HCT116 (cell line): ENCODE measurements at places on chromosomes 13 and 19. TPM values are rescaled to one million over a fixed set of nuclear protein-coding genes. Genes with fewer than 3 reads are reported as not detected.
A peak's percentile ranks its signal among the peaks of the same experiment; 100 is the strongest.

The CEACAM3 gene
- not detected for total RNA-seq

The ISYNA1 gene
- 365 TPM for total RNA-seq

The PTGER1 gene
- 1.1 TPM for total RNA-seq

The ELANE gene
- not detected for total RNA-seq

The ACER1 gene
- total RNA-seq: not detected

The ZNF611 gene
- 12.2 TPM for total RNA-seq

The ZNF44 gene
- 3.6 TPM for total RNA-seq

The ZIC2 gene
- 44.4 TPM for total RNA-seq

The ZNF181 gene
- 4.0 TPM for total RNA-seq

The SBNO2 gene
- total RNA-seq: 66.4 TPM

The ATP4B gene
- total RNA-seq: not detected

GRCh38 chr19:46946611-46947238 lies 72.9 kb upstream of the NPAS1 start:
- no peak for DNase-seq

DNA sequence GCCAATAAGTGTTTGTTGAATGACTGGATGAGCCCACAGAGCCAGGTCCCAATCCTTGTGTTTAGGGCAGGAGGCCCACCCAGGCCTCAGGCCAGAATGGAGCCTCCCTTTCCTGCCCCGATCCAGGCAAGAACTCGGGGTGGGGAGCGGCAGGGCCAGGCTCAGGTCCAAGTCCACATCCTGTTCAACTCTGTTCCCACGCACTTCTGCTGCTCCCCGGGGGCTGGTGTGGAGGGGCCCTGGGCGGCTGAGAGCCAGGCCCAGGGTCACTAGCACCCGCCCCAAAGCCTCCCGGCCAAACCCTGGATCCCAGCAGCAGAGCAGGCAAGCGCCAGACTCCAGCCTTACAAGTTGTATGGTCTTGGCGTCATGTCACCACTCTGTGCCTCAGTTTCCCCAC lies 8.0 kb downstream of the ANGPTL8 start:
- DNase-seq: no peak

DNA sequence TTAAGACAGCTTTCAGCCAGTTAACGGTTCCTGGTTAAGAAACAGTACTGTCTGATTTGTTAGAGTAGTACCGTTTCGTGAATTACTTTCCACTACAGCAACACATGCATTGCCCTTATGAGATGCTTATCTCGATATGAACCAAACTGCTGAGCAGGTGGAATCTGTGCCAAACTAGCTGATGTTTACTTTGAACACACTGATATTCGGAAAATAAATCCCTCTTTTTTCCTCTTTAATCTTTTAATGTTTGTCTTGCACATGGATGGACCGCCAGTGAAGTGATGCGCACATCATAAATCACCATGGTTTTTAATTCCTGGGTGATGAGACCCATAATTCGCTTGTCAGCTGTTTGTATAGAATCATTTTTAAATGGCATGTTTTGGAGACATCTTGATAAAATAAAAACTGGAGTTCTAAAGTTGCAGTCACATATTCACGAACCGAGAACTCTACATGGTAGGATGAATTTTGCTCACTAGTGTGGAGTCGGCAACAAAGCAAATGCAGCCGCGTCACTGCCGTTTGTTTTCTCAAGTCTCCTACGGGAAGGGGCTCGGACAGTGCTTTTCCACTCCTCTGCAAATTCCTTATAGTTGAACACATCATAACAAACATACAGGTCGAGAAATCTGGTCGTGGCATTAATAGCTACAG lies 1.1 kb downstream of the GJA3 start:
- no peak for DNase-seq

DNA sequence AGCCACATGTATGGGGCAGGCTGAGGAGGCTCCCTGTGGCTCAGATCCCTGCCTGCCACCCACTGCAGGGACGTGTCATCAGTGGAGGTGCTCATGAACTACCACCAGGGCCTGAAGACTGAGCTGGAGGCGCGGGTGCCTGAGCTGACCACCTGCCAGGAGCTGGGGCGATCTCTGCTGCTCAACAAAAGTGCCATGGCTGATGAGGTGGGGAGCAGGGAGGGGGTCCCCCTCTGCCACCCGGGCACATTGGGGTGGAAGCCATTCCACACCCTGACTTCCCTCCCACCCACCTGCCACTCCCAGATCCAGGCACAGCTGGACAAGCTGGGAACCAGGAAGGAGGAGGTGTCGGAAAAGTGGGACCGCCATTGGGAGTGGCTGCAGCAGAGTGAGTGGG lies 11.3 kb upstream of the SHKBP1 start:
- no peak for DNase-seq

- no peak for DNase-seq
Measured at GRCh38 chr19:56660381-56661107, 11.0 kb downstream of the ZNF835 start.

DNA sequence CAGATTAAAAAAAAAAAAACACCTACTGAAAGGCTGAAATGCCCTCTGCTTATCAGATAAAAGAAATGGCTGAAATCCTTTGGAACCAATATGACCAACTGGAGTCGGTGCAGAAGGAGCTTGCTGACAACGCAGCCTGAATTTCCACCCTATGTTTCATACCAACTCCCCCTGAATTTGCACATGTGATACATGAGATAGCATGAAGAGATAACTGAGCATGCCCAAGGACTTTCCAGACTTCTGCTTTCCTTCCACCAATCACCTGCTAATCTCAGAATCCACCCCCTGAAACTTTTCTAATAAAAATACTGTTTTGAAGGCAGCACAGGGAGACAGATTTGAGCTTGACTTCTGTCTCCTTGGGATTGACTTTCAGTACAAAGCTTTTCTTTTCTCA lies 32.2 kb upstream of the WDFY2 start:
- no peak for DNase-seq

DNA sequence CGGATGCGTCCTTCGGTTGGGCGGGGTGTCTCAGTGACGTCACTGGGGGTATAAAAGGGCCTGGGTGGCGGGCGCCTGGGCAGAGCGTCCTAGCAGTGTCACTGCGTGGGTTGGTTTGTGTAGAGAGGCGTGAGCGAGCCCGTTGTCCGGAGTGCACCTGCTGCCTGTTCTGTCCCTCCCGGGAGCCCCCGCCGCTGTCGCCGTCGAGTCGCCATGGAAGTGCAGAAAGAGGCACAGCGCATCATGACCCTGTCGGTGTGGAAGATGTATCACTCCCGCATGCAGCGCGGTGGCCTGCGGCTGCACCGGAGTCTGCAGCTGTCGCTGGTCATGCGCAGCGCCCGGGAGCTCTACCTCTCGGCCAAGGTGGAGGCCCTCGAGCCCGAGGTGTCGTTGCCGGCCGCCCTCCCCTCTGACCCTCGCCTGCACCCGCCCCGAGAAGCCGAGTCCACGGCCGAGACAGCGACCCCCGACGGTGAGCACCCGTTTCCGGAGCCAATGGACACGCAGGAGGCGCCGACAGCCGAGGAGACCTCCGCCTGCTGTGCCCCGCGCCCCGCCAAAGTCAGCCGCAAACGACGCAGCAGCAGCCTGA lies 2.9 kb downstream of the IER2 start:
- DNase-seq: peak; percentile 93

DNA sequence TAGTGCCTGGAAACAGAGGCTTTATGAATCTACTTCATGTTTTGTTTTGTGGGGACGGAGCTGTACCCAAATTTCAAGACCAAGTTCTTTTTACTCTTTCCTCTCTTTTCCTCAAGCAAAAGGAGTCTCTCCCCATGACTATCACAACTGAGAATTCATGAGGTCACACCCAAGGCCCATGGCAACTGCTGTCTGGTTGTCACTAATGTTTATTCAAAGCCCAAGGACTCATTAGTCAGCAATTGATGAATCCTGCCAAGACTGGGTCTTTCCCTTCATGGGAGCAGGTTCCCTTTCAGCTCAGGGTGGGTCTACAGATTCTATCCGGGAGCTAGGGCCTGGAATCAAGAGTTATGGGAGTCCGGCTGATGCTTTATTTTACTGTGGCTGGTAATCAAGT lies 441.5 kb upstream of the PCDH20 start:
- DNase-seq: no peak

GRCh38 chr13:98813993-98814392 lies 61.5 kb upstream of the SLC15A1 start:
- DNase-seq: no peak

GRCh38 chr13:43822969-43823368 lies 36.2 kb upstream of the ENOX1 start:
- DNase-seq: no peak

GRCh38 chr19:1401138-1401888 lies at the start of gene GAMT:
Gene GAMT, minus strand, starts transcription at chr19:1401542. Its CDS starts 66 bp downstream, at chr19:1401476.
- DNase-seq: no peak

GRCh38 chr19:38429055-38429810 lies 3.2 kb upstream of the RASGRP4 start:
- no peak for DNase-seq

GRCh38 chr13:44649104-44649428 lies 72.9 kb upstream of the TSC22D1 start:
- DNase-seq: no peak

- DNase-seq: peak; percentile 24
Measured at GRCh38 chr13:23915308-23915707, 18.0 kb upstream of the C1QTNF9B start.

GRCh38 chr19:20273376-20273775 lies 106.4 kb downstream of the ZNF486 start:
- no peak for DNase-seq

DNA sequence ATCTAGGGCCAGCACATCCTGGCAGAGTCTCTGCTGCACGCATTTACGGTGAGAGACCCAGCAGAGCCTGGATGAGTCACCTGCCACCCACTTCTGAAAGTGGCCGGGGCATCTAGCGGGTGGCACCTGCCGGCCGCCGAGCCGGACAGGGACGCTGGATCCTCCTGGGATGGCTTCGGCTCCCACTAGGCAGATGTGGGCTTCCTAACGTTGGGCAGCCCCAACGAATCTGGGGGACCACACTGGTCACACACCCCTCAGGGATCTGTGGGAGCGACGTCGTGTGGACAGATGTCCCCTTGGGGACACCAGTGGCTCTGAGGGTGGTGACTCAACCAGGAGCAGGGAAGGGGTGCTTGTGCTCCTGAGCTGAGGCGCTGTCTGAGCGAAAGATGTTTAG lies 32.2 kb downstream of the TMEM255B start:
- DNase-seq: no peak

GRCh38 chr13:101013245-101013644 lies 338.6 kb upstream of the TMTC4 start:
- DNase-seq: no peak

- DNase-seq: no peak
Measured at GRCh38 chr13:68019901-68020300, 789.8 kb upstream of the PCDH9 start.

- no peak for DNase-seq
Measured at GRCh38 chr19:12695997-12696365, 450 bp downstream of the FBXW9 start.

GRCh38 chr13:76758738-76759137 lies 127.5 kb downstream of the KCTD12 start:
- DNase-seq: no peak

GRCh38 chr13:73702419-73703071 lies 431.7 kb downstream of the KLF12 start:
- no peak for DNase-seq

DNA sequence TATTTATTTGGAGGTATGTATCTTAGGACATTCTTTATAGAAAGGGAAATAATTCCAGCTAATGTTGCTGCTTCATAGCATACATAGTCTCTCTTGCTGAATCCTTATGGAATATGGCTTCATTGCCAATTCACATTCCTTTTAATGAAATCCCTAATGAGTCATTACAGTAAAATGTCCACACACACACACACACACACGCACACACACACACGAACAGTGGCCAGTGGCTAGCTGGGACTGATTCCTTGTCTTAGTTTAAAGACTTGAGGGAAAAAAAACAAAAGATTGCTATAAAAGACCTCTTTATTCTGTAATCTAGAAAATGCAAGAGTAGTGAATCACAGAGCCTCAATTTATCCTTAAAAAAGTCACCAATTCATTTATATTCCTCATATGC lies 301.6 kb downstream of the SLITRK6 start:
- no peak for DNase-seq

GRCh38 chr19:20423381-20424197 lies 142.0 kb downstream of the ZNF737 start:
- DNase-seq: no peak

DNA sequence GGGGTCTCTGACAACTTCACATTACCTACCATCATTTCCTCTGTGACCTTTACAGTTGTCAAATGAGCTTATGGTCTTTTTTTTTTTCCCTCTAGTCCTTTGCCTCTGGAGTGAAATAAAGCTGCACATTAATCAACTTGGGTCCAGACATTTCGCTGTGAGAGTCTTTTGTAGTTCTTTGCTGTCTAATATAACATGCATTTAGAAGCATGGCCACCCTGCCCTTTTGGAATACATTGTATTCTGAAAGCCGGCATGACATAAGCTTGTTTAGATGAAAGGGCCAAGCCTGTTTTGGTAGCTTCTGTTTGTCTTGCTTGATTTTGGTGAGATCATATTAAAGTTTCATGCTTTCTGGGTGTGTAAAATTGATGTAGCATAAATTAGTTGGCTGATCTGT lies 509.8 kb downstream of the DIAPH3 start:
- DNase-seq: no peak

DNA sequence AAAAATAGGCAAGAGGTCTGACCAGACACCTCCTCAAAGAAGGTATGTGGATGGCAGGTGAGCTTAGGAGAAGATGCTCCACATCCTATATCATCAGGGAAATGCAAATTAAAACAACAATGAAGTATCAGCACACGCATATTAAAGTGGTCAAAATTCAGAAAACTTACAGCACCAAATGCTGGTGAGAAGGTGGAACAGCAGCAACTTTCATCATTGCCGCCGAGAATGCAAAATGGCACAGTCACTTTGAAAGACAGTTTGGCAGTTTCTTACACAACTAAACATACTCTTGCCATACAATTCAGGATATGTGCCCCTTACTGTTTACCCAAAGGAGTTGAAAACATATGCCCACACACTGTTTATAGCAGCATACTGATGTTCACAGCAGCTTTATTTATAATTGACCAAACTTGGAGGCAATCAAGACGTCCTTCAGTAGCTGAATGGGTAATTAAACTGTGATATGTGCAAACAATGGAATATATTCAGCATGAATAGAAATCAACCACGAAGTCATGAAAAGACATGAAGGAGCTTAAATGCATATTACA lies 22.5 kb downstream of the OR10H4 start:
- DNase-seq: peak; percentile 3

GRCh38 chr13:78960881-78961280 lies 301.9 kb upstream of the OBI1 start:
- DNase-seq: no peak

DNA sequence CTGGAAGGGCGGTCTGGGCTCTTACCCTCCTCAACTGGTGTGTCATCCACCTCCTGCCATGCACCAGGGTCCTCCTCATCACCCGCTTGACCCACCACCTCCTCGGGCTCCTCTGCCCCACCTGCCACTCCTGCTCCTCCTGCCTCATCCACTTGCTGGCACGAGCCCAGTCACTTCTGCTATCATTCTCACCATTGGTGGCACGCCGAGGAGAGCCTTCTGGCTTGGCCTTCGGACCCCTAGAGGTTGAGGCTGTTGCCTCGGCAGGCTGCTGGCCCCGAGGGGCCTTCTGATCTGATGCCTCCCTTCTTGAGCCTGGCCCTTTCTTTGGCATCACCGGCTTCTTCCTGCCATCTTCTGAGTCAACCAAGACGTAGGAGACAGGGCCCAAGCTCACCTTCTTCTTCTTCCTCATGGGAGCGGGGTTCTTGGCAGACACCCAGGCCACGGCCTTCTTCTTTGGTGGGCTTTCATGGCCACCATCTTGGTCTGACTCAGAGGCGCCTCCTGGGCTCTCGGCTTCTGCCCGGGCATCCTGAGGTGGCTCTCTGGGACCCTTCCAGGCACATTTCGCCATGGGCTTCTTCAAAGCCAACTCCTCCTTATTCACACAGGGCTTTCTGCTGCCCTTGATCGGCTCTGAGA lies 1.7 kb downstream of the PNMA8A start:
- DNase-seq: no peak

GRCh38 chr19:5035793-5036697 lies 67.1 kb downstream of the KDM4B start:
- no peak for DNase-seq
